ENCODE measurements at places on chromosomes 1 and 21.

GRCh38 chr1:23908453-23909341 is 4.5 kb downstream of the CNR2 start:
- ATAC-seq = peak; percentile 72
- peaks cover 67% of the 10 kb centered on the region for H3K36me3 ChIP-seq
- H3K27me3 ChIP-seq = no peaks in the 10 kb centered on the region
- H3K4me1 ChIP-seq = peaks cover 88% of the 10 kb centered on the region
- H3K27ac ChIP-seq = peak overlapping the region; percentile 91

DNA sequence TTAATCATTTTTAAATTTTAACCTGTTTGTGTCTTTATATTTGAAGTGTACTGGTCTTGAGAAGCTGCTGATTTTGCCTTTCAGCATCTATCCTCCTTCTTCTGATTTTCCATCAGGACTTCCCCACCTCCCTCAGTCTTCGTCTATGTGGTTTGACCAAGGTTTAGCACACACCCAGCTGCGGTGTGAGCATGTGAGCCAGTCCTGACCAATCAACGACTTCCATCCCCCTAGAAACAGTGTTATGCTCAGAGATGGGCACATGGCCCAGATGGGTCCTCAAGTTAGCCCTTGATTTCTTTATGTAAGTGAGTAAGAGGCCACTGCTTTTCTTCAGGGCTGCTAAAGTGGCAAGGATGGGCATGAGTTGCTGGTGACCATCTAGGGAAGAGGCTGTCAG is 190.8 kb downstream of the MATN1 start:
- H3K27ac ChIP-seq = no peak overlapping the region
- ATAC-seq = no peak
- no peaks in the 10 kb centered on the region for H3K4me1 ChIP-seq
- peaks cover 34% of the 10 kb centered on the region for H3K27me3 ChIP-seq

DNA sequence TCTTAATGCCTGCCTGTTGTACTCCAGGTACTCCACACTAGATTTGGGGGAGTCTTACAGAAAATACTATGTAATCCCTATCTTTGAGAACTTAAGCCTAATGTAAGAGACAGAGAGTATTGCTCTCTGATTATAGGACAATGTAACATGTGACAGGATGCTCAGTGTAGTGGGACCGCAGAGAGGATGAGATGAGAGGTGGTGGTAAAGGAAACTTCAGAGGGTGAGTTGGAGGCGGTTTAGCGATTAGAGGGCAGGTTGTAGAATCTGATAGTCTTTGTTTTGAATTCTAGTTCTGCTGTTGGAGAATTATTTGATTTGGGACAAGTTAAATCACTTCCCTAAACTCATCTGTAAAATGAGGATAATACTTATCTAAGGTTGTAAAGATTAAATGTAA is 5.4 kb downstream of the SOAT1 start:
- peaks cover 32% of the 10 kb centered on the region for H3K36me3 ChIP-seq
- no peaks in the 10 kb centered on the region for H3K27me3 ChIP-seq
- peak overlapping the region; percentile 0 for H3K4me3 ChIP-seq
- peak overlapping the region; percentile 71 for H3K27ac ChIP-seq
- H3K4me1 ChIP-seq = peaks cover 75% of the 10 kb centered on the region

- H3K27ac ChIP-seq = no peak overlapping the region
- no peaks in the 10 kb centered on the region for H3K36me3 ChIP-seq
- ATAC-seq = no peak
- no peaks in the 10 kb centered on the region for H3K27me3 ChIP-seq
- H3K4me1 ChIP-seq = no peaks in the 10 kb centered on the region
- no peak overlapping the region for H3K4me3 ChIP-seq
Observed at GRCh38 chr1:97073936-97074335, 352.4 kb downstream of the PTBP2 start.

GRCh38 chr1:12798911-12799310 is 7.7 kb downstream of the PRAMEF1 start:
- H3K4me1 ChIP-seq = no peaks in the 10 kb centered on the region
- H3K27me3 ChIP-seq = no peaks in the 10 kb centered on the region
- H3K4me3 ChIP-seq = no peak overlapping the region
- ATAC-seq = no peak

- H3K36me3 ChIP-seq = peaks cover 7% of the 10 kb centered on the region
- H3K27ac ChIP-seq = no peak overlapping the region
- no peaks in the 10 kb centered on the region for H3K27me3 ChIP-seq
- H3K4me3 ChIP-seq = no peak overlapping the region
Observed at GRCh38 chr1:184790642-184791549, 36.2 kb upstream of the EDEM3 start.

GRCh38 chr1:170619241-170620028 is 44.5 kb upstream of the PRRX1 start:
- no peak overlapping the region for H3K27ac ChIP-seq
- no peaks in the 10 kb centered on the region for H3K36me3 ChIP-seq

DNA sequence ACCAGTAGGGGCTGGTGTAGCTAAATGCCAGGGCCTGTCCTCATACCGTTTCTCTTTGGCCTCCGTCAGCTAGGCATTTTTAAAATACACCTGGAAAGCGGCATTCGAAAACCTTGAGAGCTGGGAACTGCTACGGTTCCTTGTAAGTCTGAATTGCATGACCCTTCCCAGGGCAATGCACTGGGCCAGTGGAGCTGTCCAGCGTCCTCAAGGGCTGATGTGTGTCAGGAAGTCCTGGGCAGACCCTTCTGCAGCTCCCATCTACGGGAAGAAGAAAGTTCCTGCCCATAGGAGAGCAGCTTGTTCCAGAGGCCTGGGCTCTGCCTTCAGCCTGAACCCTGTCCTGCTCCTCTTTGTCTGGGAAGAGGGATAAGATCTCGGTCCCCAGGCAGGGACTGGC is 34.1 kb downstream of the UBASH3A start:
- ATAC-seq = no peak
- peak overlapping the region; percentile 26 for H3K27ac ChIP-seq
- H3K27me3 ChIP-seq = peaks cover 37% of the 10 kb centered on the region

DNA sequence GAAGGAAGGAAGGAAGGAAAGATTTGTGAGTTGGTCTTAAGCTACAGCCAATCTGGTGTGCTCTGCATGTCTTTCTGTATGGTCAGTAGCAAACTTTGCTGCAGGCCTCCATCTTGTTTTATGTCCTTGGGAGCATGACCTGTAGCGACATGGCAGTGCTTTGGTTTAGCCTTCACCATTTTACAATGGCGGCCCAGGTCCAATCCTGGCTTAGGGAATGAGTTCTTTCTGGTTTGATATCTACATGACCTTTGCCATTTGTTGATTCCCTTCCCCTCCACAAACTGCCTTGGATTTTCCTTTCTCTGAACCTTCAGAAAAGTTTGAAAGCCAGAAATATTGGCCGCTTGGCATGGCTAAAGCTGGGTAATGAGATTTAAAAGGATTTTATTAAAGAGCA is 30.5 kb upstream of the TSPEAR start:
- H3K4me1 ChIP-seq = no peaks in the 10 kb centered on the region
- no peak overlapping the region for H3K4me3 ChIP-seq
- peaks cover 8% of the 10 kb centered on the region for H3K27me3 ChIP-seq
- H3K27ac ChIP-seq = no peak overlapping the region
- no peak for ATAC-seq

GRCh38 chr1:94713472-94714141 is 106.5 kb upstream of the SLC44A3 start:
- no peak overlapping the region for H3K4me3 ChIP-seq
- no peaks in the 10 kb centered on the region for H3K36me3 ChIP-seq
- no peak overlapping the region for H3K27ac ChIP-seq
- H3K4me1 ChIP-seq = peaks cover 5% of the 10 kb centered on the region

- H3K4me3 ChIP-seq = no peak overlapping the region
- no peak for ATAC-seq
- no peaks in the 10 kb centered on the region for H3K4me1 ChIP-seq
- H3K36me3 ChIP-seq = no peaks in the 10 kb centered on the region
Observed at GRCh38 chr21:33801424-33802405, 113.9 kb downstream of the ATP5PO start.

DNA sequence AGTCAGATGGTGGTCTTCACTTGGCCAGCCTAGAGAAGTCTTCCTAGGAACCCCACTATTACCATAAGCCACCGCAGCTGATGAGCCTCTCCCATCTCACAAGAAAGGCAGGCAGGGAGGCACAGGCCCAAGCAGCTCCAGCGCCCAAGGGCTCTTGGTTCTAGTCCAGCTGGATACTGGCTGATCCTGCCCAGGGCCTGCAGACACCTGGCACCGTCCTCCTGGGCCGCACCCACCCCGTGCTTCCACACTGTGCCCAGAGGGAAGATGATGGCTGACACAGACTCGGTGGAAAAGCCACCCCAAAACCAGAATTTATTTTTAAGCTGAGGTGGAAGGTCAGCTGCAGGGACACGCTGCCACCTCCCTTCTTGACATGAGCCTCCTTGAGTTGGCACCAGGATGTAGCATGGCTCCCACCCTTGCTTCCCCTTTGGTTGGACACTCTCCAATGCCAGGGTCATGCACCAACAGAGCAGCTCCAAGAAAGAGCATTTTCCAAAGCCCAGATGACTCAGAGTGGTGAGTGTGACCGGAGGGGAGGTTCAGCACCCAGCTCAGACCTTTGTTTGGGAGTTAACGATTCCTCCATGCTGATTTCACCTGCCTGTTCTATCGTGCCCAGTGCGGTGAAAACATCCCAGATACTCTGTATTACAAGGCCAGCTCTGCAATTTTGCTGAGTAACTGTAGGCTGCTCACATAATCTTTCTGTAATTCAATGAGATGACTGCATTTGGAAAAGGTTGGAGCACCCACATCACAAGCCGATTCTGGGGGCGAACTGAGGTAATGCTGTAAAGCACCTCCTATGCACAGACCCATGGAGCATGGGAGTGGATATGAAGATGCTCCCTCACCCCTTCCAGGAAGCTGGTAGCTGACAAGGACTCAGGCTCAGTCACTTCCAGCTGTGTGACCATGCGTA is 63.1 kb upstream of the SLC2A1 start:
- H3K36me3 ChIP-seq = no peaks in the 10 kb centered on the region
- H3K4me3 ChIP-seq = no peak overlapping the region
- no peak for ATAC-seq
- no peaks in the 10 kb centered on the region for H3K4me1 ChIP-seq
- H3K27ac ChIP-seq = no peak overlapping the region

- H3K4me3 ChIP-seq = no peak overlapping the region
- no peak for ATAC-seq
- no peaks in the 10 kb centered on the region for H3K36me3 ChIP-seq
Observed at GRCh38 chr1:211928993-211929637, 98.6 kb upstream of the LPGAT1 start.

GRCh38 chr1:39653546-39654031 is 14.1 kb upstream of the HEYL start:
- peak; percentile 72 for ATAC-seq
- H3K36me3 ChIP-seq = no peaks in the 10 kb centered on the region
- H3K4me3 ChIP-seq = no peak overlapping the region
- H3K27me3 ChIP-seq = peaks cover 14% of the 10 kb centered on the region
- H3K4me1 ChIP-seq = peaks cover 19% of the 10 kb centered on the region
- no peak overlapping the region for H3K27ac ChIP-seq

GRCh38 chr21:29145354-29145782 is 14.9 kb downstream of the MAP3K7CL start:
- no peaks in the 10 kb centered on the region for H3K4me1 ChIP-seq
- H3K36me3 ChIP-seq = peaks cover 20% of the 10 kb centered on the region
- no peak overlapping the region for H3K4me3 ChIP-seq
- no peak overlapping the region for H3K27ac ChIP-seq

GRCh38 chr1:37752583-37753471 is 12.1 kb downstream of the EPHA10 start:
- no peaks in the 10 kb centered on the region for H3K36me3 ChIP-seq
- H3K4me3 ChIP-seq = peak overlapping the region; percentile 75
- peak; percentile 69 for ATAC-seq
- peaks cover 8% of the 10 kb centered on the region for H3K4me1 ChIP-seq

GRCh38 chr1:56688522-56689026 is 43.5 kb downstream of the PRKAA2 start:
- H3K4me3 ChIP-seq = no peak overlapping the region
- no peak overlapping the region for H3K27ac ChIP-seq
- H3K27me3 ChIP-seq = no peaks in the 10 kb centered on the region
- H3K4me1 ChIP-seq = no peaks in the 10 kb centered on the region
- H3K36me3 ChIP-seq = no peaks in the 10 kb centered on the region

DNA sequence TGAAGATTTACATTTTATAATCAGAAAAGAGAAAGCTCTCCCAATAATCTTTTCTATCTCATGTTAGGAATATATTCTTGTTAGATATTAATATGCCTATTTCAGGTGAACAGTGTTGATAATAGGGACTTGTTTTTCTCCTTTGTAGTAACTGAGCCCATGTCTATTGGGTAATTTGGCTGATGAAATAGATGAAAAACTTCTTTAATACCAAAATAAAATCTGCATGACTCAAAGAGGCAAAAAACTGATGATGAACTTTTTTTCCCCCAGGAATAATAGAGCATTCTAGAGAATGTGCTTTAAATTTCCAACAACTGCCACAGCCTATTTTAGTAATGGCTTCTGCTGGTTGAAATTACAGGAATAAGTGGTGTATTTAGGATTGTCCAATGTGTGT is 178.9 kb upstream of the GREM2 start:
- H3K36me3 ChIP-seq = no peaks in the 10 kb centered on the region
- H3K27me3 ChIP-seq = no peaks in the 10 kb centered on the region
- H3K4me3 ChIP-seq = no peak overlapping the region

DNA sequence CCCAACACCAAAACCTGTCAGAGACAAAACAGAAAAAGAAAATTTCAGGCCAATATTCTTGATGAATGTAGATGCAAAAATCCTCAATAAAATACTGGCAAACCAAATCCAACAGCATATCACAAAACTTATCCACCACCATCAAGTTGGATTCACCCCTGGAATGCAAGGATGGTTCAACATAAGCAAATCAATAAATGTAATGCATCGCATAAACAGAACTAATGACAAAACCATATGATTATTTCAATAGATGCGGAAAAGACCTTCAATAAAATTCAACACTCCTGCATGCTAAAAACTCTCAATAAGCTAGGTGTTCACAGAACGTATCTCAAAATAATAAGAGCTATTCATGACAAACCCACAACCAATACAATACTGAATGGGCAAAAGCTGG is 3.8 kb upstream of the OR2L5 start:
- H3K27me3 ChIP-seq = no peaks in the 10 kb centered on the region
- no peak overlapping the region for H3K4me3 ChIP-seq
- ATAC-seq = no peak
- H3K4me1 ChIP-seq = no peaks in the 10 kb centered on the region
- H3K36me3 ChIP-seq = no peaks in the 10 kb centered on the region

DNA sequence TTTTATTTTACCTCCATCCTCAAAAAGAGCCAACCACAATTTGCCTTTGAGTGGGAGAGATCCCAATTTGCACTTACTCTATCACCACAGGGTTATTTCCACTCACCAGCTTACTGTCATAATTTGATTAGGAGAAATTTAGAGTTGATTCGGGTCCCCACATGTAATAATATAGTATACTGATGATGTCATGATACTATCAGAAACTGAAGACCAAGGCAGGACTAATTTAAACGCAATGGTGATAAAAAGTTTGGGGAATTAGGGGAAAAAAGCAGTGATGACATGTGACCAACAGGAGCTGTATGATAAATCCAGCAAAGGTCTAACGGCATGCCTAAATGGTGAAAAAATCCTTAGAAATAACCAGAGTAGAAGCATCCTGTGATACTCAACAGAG is 54.4 kb downstream of the TRIM33 start:
- no peaks in the 10 kb centered on the region for H3K27me3 ChIP-seq
- H3K27ac ChIP-seq = no peak overlapping the region
- no peak overlapping the region for H3K4me3 ChIP-seq
- ATAC-seq = no peak
- H3K4me1 ChIP-seq = peaks cover 8% of the 10 kb centered on the region

GRCh38 chr1:159746666-159747065 is 32.3 kb upstream of the CRP start:
- H3K4me1 ChIP-seq = no peaks in the 10 kb centered on the region
- ATAC-seq = no peak
- H3K4me3 ChIP-seq = no peak overlapping the region
- H3K27ac ChIP-seq = no peak overlapping the region
- H3K36me3 ChIP-seq = no peaks in the 10 kb centered on the region
